NCI-H187 treated with DMSO at 0.1 percent for 48 hours (cell line): ENCODE measurements at places on chromosomes 3 and 15.
A peak's percentile ranks its signal among the peaks of the same experiment; 100 is the strongest.

DNA sequence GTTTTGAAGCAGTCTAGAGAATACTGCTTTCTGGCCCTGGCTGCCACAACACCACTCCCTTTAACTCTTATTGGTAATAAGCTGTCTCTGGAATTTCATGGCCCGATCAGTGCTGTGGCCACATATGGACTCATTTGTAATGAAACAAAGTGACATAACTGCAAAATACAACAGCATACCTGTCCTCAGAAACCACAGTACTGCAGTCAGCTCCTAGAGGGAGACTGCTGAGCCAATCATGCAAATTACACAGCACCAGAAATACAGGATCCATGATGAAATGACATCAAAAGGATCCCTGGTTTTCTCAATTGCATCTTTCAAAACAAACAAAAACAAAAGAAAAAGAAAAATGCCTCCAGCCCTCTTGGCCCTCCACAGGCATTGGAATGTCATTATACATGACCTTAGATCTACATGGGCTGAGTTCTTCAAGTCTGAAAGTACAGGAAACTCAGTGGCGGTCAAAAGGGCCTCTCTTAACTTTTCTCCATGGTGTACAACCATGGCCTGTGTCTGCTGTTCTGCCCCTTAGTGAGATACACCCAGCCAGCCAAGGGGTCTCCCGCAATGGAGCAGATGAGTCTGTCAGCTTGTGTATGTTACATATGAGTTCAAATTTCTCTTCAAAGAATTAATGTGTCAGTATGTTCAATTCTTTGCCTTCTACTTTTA is 24.9 kb upstream of the KBTBD12 start:
- DNase-seq: no peak

- no peak for DNase-seq
Observed at GRCh38 chr3:69872783-69873378, 126.7 kb upstream of the SAMMSON start.

DNA sequence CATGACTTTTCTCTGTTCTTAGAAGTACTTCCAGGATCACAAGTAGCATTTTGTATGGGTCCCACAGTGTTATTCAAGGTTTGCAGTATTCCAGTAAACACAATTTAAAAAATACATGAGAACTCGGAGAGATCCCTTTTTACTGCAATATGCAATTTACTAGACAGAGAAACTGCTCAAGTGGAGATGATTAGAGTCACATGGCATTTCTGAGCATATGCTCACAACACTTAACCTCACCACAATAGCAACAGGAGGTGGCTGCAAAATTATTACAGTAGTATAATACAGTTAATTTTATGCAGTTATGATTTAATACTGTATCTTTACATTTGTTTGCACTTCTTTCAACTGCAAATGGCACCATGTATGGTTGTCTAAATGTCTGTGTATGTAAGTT is 87.5 kb downstream of the PIK3CB start:
- DNase-seq: no peak

DNA sequence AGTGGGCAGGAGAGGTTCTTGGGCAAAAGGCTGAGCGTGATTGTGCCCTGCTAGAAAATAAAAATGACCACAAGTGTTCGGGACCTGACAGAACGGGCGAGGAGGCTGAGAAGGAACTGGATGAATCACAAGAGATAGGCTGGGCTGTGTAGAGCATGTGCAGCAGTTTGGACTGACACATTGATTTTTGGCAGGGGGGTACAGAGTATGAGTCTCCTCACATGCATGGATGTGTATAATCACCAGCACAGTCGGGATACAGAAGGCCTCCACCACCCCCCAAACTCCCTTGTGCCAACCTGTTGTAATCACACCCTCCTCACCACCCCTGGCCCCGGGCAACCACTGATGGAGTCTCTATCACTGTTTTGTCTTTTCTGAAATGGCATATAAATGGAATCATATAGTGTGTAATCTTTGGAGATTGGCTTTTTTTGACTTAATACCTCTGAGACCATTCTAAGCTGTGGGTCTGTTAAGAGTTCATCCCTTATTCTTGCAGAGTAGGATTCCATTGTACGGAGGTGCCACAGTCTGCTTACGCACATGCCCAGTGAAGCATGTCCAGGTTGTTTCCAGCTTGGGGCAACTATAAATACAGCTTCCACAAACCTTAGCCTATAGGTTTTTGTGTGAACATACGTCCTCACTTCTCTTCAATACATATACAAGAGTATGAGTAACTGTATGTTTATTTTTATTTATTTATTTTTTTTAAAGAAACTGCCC is 438.8 kb downstream of the FOXP1 start:
- no peak for DNase-seq

GRCh38 chr3:44867421-44868111 is 5.9 kb downstream of the TMEM42 start:
- no peak for DNase-seq

DNA sequence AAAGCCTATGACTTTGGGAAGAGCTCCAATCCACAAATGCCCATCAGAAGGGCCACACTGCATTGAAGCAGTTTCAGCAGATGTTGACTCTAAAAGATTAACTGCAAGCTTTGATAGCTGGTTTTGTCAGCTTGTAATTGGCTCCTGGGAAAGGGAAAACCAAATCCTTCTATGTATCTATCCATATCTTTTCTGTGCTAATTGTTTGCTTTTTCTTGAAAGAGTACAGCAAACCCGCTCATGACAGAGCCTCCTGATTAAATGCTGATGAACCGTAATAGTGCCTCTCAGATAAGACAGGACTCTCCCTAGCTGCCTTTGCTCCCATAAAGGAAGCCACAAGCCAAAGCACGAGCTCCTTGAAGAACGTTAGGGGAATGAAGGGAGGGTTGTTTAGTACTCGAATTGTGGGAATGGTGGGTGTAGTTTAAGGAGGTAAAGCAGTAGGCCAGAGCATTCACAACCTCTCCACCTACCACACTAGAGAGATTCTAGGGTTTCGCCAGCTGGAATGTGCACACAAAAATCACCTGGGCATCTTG is 33.6 kb upstream of the LRIG1 start:
- DNase-seq: no peak

GRCh38 chr3:98536456-98537017 is 4.8 kb downstream of the GPR15 start:
- DNase-seq: no peak

- no peak for DNase-seq
Observed at GRCh38 chr3:74443102-74443501, 171.4 kb downstream of the CNTN3 start.

DNA sequence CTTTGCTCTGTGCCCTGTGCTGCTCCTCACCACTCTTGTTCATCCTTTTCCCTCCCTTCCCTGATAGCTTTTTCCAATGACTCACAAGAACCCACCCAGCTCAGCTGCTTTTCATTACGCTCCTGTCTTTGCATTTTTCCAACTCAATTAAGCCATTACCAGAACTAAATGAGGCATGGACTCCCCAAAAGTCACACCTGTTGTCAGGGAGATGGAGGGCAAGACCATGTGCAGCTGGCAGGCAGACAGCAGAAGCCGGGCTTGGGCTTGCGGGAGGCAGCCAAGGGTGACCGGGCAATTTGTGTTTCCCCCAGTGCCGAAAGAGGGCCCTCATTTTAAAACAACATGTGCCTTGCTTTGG is 64.3 kb downstream of the CASR start:
- DNase-seq: peak; percentile 92

GRCh38 chr3:101828691-101829436 is 20.4 kb upstream of the NFKBIZ start:
- no peak for DNase-seq

GRCh38 chr15:88232771-88233201 is 23.8 kb downstream of the NTRK3 start:
- DNase-seq: no peak

DNA sequence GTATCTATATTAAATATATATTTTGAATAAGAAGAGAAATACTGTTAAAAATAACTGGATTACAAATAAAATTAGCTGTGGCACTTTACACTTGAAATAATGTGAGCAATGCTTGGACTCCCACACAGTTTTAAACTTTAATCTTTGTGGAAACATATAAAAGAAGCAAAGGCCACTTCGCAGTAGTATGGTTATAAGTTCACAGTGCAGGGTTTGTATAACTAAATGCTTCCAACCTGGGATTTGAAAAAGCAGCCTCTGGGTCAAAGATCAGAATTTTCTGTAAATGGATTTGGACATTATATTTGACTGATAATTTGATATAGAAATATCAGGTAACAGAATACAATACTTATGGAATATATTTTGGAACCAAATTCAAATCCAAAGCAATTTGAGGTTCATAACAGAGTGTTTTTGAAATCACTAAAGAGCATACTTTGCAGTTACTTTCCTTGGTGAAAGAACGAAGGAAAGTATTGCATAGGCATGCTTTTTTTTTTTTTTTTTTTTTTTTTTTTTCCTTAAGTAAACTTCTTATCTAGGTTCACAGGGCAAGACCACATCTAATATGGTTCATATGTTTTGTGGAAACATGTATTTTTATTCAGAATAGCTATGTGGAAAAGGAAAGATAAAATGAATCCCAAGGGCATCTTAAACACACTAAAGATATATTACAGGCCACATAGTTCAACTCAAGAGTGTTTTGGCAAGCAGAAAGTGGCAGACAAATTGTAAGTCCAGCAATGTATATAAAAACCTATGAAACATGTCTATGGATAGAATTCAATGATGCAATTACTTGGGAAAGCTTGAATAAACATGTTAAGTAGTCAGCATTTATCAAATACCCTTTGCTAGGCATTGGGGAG is 47.1 kb upstream of the SGO1 start:
- DNase-seq: no peak

DNA sequence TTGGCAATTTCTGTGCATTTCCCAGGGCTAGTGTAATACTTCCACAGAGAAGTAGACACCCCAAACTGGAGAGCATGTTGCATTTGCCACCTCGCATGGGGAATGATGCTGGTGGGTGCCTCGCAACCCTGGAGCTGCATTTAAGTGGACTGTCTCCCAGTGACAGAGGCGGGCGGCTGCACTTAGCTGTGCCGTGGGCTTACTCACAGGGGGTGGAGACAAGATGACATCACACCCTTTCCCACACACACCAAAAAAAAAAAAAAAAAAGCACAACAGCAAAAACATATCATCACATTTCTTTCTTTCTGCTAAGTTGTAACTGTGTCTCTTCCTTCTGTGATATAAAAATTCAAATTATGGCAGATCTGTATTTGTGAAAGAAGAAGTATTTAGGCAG is at the start of gene ABI3BP:
TSS of gene ABI3BP (minus strand) at position 113 of the 400 bp plus-strand sequence. CDS start at position 76, 37 bp downstream.
- no peak for DNase-seq

DNA sequence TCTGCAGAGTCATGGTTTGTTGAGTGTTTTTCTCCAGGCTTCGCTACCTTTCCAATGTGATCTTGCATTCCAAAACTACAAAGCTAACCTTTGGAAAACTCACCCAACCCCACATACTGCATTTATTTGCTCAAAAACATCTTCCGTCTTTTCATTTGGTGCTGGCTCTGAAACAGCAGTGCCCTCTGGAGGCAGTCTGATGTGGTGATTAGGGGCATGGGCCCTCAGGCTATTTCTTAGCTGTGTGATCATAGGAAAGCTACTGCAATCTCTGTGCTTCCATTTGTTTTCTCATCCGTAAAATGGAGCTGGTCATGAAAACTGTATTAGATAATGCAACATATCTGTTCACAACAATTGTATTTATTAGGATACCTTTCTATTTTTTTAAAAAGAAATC is 47.0 kb downstream of the MTHFS start:
- DNase-seq: no peak

DNA sequence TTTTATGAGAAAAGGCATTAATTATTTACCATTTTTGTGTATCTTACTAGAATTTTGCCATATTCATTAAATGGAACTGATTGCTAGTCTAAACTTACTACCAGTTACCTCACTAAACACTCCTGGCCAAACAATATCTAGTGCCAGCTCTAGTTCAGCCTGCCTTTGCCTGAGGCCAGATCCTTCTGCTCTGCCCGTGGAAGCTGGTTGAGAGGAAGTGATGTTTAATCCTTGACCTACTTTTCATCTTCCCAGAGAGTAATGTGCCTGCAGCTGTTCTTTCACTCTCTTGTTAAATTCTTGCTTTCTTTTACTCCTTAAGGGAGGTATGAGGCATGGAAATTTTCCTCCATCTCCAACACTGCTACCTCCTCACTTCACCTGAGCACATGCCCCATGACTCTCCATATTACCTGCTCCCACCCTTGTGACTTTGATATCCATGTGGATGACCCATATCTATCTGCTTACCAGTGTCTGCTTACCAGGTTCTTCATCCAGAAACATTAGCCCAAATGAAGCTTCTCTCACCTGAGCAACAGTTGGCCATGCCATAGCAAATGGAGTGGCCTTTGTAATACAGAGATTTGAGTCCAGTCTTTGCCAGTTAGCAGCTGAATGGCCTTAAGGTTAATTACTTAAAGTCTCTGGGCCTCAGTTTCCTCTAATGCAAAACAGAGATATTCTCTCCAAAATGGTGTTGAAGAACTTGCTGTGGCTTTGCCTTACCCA is 53.4 kb downstream of the UBE2E1 start:
- DNase-seq: no peak

- DNase-seq: no peak
Observed at GRCh38 chr15:78726870-78727551, 84.3 kb downstream of the ADAMTS7 start.

GRCh38 chr3:100400419-100400779 is 490 bp downstream of the TOMM70 start:
- DNase-seq: no peak

GRCh38 chr3:16171825-16172224 is 2.7 kb upstream of the GALNT15 start:
- DNase-seq: no peak

- no peak for DNase-seq
Observed at GRCh38 chr15:28921919-28922706, 36.3 kb downstream of the APBA2 start.

DNA sequence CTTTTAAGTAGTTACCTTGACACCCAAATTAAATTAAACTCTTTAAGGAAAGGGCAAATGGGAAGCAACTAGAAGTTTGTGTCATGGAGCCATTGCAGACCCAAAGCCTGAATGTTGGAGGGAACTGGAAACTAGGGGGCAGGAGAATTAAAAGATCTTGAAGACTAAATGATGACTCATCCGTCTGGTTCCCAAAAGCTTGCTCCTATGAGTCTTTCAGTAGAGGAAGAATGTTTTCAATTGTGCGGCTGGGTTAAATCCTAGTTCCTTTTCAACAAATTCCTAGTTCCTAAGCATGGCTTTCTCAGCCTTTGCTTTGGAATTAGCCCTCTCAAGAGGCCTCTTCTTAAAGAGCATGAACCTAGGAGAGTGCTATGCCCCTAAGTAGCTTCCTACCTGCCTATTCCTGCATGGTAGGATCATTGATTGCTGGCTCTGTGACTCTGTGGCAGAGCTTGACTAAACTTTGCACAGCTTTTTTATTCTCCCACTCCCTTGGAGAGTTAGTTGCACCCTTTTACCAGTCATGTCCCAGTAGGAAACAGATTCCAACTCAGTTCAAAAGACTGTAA is 17.7 kb downstream of the CLEC3B start:
- no peak for DNase-seq

GRCh38 chr3:53162672-53163443 is 1.8 kb downstream of the PRKCD start:
- DNase-seq: no peak
